ENCODE measurements at places on chromosomes 4 and X. TPM values are rescaled to one million over a fixed set of nuclear protein-coding genes. Genes with fewer than 3 reads are reported as not detected.

Gene PABPC1L2B
- not detected for polyA plus RNA-seq

Gene RAB41
- not detected for polyA plus RNA-seq

Gene CPZ
- polyA plus RNA-seq, result 3.4 TPM

Gene UBE2D3
- polyA plus RNA-seq, result 185 TPM

Gene L1CAM
- 1.4 TPM for polyA plus RNA-seq

Gene PRDM8
- polyA plus RNA-seq, result 1.2 TPM

Gene RAI2
- polyA plus RNA-seq, result 7.0 TPM

Gene SLC26A1
- 0.09 TPM for polyA plus RNA-seq

Gene FOXP3
- 0.59 TPM for polyA plus RNA-seq

Gene PAGE5
- polyA plus RNA-seq, result not detected

Gene XKRX
- 2.6 TPM for polyA plus RNA-seq

Gene DMD
- polyA plus RNA-seq, result 2.4 TPM

Gene FHDC1
- 6.7 TPM for polyA plus RNA-seq

Gene SYNPO2
- 46.9 TPM for polyA plus RNA-seq

Gene YIPF7
- polyA plus RNA-seq, result not detected

Gene RASGEF1B
- 7.4 TPM for polyA plus RNA-seq

Gene SEPSECS
- 2.2 TPM for polyA plus RNA-seq

Gene H2BW2
- polyA plus RNA-seq, result not detected

Gene MAOB
- polyA plus RNA-seq, result 7.5 TPM

Gene GPR50
- polyA plus RNA-seq, result 0.09 TPM

Gene PHOX2B
- not detected for polyA plus RNA-seq

Gene RRH
- polyA plus RNA-seq, result 0.07 TPM

Gene GPRASP3
- 0.72 TPM for polyA plus RNA-seq

Gene CCDC110
- polyA plus RNA-seq, result 0.46 TPM

All from esophagus (tissue), 2 donors.